ENCODE measurements at places on chromosomes 3 and 15.

DNA sequence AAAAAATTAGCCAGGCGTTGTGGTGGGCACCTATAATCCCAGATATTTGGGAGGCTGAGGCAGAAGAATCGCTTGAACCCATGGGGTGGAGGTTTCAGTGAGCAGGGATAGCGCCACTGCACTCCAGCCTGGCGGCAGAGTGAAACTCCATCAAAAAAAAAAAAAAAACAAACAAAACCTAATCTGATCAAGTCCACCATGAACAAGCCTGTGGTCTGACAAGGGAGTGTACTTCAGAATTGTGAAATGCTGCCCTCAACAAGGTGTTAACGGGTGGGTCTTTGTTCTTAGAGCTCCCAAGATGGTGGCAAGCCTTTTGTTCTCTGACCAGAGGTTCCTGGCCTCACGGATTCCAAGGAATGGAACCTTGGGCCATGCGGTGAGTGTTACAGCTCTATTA, 24.2 kb upstream of the SLC30A4 start:
- no peak for DNase-seq

DNA sequence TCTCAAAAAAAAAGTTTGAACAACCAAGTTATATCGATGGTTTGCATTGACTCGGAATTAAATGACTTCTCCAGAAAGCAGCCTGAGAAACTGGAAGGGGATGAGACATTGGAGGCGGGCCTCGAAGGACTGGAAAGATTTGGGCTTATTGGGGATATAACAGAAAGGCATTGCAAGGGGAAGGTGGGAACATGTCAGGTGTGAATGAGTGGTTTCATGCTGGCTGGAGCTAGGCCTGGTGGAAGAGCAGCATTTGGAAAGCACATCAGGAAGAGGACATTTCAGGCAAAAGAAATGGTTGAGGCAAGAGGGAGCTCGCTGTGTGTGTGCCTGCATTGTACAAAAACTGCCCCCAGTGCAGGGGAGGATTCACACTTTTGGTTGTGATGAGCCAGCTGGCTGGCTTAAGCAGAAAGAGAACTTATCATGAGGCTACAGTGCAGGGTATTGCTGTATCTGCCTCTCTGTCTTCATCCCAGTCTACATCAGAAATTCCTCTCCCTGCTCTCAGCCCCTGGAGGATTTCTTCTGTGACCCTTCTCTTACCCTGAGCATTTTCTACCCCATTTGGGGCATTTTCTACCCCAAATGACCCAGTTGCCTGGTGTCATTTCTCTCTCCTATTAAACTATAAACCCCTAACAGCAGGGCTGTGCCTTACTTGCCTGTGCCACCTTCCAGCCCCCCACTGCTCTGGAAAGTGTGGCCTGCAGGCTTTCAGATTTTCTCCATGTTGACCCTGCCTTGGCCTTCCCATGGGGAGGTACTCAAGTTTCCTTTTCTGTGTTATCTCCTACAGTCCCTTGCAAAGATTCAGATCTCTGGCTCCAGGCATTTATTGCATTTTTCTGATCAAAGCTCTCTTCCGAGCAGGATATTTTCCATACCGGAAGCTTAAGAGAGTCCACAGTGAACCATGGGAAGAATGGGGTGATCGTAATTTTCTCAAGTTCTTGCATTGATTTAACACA, 64.4 kb upstream of the FLNB start:
- no peak for DNase-seq

GRCh38 chr3:112136959-112137693, 4.1 kb upstream of the GCSAM start:
- no peak for DNase-seq

DNA sequence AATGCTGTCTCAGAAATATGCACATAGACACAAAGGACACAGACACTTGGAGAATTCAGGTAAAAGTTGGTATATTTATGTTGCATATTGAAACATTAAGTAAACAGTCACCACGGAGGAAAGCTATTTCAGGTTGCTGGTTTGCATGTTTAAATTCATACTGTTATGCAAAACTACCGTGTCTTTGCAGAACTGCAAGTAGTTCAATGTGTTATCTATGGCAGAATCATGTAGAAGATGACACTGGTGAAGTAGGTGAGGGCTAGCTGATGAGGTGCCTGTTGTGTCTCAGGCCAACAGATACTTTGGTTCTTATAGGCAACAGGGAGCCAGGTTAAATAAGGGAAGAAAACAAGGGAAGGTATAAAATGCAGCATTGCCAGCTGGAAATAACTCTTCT, 511.3 kb downstream of the DIPK2A start:
- DNase-seq, result no peak

GRCh38 chr3:165852711-165853110, 15.5 kb upstream of the BCHE start:
- DNase-seq, result no peak
